ENCODE measurements at places on chromosomes 3 and 15.

GRCh38 chr15:34301058-34301457 lies 36.5 kb downstream of the SLC12A6 start:
- DNase-seq = no peak

- DNase-seq = no peak
Observed at GRCh38 chr15:60822403-60822802, 343.5 kb upstream of the ICE2 start.

- no peak for DNase-seq
Observed at GRCh38 chr3:63323766-63324165, 45.7 kb downstream of the SYNPR start.

DNA sequence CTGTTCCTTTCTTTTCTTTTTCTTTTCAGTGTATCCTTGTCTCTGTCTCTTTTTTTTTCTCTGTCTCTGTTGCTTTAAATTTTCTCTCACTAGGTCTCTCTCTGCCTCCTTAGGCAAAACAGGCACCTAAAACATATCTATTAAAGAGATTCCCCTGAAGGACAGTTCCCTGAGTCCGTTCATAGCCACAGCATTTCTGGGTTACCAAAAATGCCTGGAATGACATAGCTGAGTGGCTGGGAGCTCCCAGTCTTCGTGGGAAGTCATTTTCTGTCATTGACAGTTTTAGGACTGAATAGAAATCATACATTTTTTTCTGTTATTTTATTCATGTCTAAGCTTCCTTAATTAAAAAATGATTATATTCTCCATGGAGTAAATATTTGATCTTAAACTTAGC lies 323.8 kb upstream of the AZI2 start:
- DNase-seq = no peak

DNA sequence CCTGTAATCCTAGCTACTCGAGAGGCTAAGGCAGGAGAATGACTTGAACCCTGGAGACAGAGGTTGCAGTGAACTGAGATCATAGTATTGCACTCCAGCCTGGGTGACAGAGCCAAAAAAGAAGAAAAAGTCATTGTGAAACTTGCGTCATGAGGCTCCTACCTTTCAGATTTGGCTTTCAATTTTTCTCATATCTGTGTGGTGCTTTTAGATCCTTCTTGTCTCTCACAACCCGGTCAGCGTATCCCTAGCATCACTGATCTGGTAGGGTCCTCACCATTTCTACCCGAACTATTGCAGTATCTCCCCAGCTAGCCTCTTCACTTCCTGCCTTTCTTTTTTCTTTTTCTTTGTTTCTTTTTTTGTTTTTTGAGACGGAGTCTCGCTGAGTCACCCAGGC lies 21.6 kb upstream of the GCNT3 start:
- no peak for DNase-seq

- DNase-seq = no peak
Observed at GRCh38 chr3:37139567-37140052, 34.8 kb downstream of the LRRFIP2 start.

- no peak for DNase-seq
Observed at GRCh38 chr15:22806156-22806555, 19.7 kb downstream of the NIPA1 start.

DNA sequence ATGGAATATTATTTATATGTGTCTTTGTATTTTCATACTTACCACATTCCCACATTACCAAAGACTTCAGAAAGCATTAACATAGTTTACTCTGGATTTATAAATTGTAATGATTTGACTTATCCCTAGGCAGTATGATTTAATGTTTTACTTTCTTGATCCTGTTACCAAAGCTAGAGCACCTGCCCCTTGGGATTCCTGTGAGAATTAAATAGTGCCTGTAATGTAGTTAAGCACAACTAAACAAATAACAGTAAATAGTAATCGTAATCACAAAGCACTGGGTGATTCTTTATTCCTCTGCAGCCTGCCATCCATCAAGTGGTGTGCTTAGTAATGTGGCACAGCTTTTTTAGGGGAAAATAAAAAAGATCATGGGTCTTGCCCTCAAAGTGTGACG lies 39.1 kb downstream of the ATP2C1 start:
- no peak for DNase-seq
